Stimulated activated naive CD8-positive, alpha-beta T cell treated with anti-CD3 and anti-CD28 coated beads, Interleukin-15, amount 100 ng/mL, for 72 hours (primary cell): ENCODE measurements at places on chromosomes 1 and 21.
A peak's percentile ranks its signal among the peaks of the same experiment; 100 is the strongest.

- DNase-seq: no peak
Measured at GRCh38 chr1:14782741-14783591, 184.5 kb downstream of the KAZN start.

DNA sequence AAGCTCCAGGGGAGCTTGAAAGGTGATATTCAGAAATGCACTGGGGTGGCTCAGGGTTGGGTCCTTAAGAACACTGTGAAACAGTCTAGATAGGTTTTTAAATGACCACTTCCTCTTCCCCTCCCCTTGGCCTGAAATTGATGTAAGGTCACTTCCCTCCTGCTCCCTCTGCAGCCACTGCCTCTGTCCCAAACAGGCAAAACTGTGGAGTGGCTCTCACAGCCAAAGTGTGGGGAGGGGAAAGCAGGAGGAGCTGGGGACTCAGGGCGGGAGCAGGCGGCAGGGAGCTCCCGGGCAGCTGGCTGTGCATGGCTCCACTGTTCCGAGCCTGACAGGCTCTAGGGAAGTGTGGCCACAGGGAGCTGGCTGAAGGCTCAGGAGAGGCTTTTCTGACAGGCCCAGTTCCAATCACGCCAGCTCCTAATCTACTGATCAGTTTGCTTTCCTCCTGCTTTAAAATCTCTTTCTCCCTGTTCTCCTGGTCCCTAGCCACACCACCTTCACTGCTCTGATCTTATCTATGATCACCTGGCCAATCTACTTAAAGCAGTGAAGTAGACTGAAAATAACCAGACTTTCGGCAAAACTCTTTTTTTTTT lies 5.1 kb upstream of the CSRP1 start:
- DNase-seq: no peak

GRCh38 chr1:95366498-95366897 lies 132.5 kb downstream of the RWDD3 start:
- no peak for DNase-seq

- no peak for DNase-seq
Measured at GRCh38 chr1:226666692-226667091, 72.4 kb downstream of the ITPKB start.

DNA sequence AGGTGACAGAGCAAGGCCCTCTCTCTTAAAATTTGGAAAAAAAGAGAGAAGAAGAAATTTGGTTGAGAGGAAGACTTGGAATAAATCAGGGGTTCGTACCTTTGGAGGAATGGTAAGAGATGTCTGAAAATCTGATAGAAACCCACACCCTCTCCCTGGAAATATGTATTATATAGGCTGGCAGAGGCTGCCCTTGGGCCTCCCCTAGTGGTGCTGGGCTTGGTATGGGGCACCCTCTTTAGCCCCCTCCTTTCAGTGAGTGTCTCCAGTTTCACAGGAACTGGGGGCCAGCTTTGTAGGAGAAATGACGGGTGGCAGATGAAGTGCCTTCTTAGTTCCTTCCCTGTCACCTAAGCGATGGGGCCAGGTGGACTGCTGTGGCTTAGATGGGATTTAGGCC lies 82.9 kb upstream of the SLC2A1 start:
- DNase-seq: no peak

GRCh38 chr1:25145775-25146393 lies 86.4 kb downstream of the SYF2 start:
- no peak for DNase-seq

DNA sequence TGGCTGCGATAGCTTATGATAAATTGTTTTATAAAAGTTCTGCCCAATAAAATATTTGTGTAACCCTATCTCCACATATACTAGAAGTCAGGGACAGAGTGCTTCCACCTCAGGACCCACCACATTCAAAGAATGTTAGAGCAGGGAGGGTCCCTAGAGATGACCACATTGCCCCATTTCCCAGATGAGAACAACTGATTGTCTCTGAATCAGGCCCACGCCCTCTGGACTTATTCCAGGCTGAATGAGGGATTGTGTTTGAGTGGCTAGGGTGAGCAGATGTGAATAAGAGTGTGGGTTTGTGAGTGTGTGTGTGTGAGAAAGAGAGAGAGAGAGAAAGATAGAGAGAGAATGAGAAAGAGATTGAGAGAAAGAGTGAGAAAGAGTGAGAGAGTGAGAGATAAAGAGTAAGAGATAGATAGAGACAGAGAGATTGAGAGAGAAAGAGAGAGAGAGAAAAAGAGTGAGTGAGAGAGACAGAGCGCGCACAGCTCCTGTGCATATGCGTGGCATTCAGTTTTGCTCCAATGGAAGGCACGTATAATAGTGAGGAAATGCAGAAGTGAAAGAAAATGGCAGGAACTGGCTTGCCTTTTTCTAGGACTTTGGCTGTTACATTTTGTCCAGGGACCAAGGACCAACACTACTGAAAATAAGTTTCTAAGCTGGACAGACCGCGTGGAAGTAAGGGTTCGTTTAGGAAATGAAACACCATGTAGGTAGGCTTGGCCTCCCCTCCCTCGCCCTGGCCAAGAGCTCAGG lies 94.1 kb downstream of the ABCA4 start:
- DNase-seq: no peak

GRCh38 chr1:212610575-212610967 lies 2.0 kb downstream of the ATF3 start:
- no peak for DNase-seq

DNA sequence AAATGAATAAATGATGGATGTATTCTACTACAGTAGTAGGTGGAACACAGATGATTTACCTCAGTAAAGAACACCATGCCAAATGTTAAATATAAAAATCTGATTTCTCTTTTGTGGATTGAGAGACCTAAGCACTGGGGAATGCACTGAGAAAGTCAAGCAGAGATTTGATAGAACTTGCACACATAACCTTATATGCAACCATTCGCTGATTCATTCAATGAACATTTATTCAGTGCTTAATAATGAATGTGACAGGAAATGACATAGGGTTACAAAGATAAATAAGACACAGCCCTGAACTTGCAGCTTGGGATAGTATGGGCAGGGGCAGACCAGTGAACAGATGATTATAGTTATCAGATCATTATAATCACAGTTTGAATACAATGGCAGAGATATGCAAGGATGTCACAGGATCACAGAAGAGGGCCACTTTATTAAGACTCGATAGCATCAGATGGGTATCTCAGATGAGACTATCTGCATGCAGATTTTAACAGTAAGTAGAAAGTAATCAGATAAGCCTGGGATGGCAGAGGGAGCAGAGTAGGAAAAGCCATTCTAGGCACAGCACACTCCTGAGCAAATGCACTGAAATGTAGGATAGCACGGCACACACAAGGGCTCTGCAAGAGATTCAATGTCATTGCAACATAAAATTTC lies 169.4 kb downstream of the ASTN1 start:
- DNase-seq: no peak

GRCh38 chr1:51328279-51328678 lies 2.1 kb downstream of the TTC39A start:
- no peak for DNase-seq

DNA sequence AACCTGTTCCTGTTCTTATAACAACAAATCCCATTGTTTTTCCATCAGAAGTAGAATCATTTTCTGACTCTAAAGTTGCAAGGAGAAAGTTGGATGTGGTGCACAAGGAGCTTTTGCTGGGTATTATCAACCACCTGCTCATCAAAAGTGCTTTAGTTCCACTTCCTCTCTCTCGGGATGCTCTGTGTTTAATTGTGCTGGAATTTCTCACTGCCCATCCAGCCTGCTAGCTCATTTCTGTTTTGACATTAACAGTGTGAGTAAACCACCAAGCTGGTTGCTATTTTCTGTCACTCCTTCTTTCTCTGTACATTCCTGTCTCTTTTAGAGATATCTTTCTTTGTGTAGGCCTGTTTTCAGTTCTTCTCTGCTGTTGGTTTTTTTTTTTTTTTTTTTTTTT lies 6.0 kb downstream of the KDM4A start:
- no peak for DNase-seq

DNA sequence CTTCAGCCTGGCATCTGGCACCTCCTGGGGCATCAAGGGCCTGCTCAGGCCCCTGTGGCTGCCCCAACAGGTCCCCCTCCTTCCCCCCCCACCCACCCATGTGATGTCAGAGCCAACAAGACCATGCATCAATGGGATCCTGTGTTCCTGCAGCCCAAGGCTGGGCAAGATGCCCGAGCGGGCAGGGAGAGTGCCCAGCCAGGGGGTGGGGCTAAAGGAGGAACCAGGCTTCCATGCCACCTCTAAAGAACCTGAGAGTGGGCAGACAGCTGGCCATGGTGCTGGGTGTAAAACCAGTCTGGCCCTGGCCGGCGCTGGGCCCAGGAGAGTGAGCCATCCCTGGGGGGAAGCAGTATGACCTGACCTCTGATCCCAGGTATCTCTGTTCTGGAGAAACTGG lies 7.6 kb downstream of the COL16A1 start:
- DNase-seq: no peak

GRCh38 chr21:29075706-29076466 lies 2.4 kb upstream of the CCT8 start:
- DNase-seq: no peak

GRCh38 chr1:46197964-46198811 lies at the start of gene POMGNT1:
TSS of gene POMGNT1 (minus strand) at chr1:46198434. CDS start at chr1:46197821, 613 bp downstream.
- peak; percentile 85 for DNase-seq

DNA sequence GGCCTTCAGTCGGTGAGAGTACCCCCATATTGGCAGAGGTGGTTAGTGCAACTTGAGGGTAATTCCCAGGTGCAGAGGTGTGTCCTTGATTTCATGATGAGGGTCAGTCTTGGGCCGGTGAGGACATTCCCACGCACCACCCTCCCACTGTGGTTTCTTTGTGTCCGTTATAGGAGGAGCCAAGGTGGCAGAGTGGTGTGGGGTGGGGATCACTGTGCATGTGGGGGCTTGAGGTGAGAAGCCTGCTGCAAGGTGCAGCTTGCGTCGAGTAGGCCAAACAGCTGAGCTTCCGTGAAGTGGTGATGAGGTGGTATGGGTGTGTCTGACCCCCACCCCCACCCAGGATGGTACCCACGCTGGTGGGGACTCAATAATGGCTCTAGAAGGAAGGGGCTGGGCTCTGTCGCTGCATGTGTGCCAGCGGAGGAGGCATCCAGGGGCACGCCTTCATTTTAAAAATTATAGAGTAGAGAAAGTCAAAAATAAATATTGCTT lies 6.2 kb downstream of the PTPRF start:
- no peak for DNase-seq

DNA sequence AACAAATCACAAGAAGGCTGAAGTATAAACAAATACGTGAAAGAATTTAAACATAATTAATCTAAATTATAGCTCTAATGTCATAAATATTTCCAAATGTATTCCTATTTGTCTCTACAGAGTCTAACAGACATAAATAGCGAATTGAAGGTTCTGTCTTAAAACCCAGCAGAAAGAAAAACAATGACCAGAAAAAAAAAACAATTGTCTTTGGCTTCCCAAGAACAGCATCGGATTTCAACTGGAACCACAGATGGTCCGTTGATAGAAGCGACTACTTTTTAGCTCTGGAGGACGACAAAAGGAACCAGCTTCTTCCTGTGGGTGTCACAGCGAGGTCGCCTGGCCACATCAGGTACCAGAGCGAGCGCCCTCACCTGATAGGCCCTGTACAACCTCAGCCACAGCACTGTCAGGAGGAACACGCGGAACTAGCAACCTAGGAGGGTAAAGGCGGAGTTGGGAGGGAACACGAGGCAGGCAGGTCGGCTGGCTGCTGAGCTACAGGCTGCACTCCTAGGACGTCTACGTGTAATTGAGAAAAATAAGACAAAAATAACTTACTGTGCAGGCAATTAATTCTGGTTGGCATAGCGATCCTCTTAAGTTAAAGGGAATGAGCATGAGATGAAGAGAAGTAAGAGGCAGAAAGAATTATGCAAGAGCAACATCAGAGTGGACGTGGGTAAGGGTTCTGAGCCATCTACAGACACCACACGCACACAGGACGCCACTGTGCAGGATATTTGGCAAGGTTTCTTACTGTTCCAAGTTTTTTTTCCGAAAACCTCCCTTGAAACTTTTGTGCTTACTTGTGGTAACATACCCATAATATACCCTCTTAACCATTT lies 16.7 kb upstream of the PRDM15 start:
- DNase-seq: peak; percentile 68

DNA sequence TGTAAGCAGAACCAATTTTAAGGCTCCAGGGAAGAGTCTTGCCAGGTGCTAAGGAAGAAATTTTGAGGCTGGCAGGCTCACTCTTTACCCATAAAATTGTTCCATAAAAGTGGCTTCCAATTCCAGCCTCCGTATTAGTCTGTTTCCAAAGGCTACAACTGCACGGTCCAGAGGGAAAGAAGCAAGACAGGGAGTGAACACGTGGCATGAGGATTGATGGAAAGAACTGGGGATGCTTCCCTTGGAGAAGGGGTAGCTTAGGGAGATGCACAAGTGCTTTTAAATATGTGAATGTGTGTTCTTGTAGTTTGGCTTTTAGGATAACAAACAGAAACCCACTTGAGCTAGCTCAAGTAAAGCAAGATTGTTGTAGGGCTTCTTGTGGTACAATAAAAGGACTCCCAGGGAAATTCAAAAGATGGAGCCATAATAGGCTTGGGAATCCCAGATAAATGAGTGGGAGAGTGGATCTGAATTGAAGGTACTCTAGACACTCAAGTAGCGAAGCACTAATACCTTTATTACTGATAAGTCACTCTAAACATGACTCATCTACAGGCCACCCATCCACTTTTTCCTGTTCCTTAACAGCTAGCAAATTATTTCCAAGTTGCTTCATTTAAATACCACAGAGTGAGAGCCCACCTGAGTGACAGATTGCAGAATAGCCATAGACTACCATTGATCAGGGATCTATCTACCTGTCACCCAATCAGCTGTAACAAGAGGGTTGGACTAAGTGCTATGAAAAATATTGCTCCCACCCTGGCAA lies 34.8 kb upstream of the NPL start:
- no peak for DNase-seq

DNA sequence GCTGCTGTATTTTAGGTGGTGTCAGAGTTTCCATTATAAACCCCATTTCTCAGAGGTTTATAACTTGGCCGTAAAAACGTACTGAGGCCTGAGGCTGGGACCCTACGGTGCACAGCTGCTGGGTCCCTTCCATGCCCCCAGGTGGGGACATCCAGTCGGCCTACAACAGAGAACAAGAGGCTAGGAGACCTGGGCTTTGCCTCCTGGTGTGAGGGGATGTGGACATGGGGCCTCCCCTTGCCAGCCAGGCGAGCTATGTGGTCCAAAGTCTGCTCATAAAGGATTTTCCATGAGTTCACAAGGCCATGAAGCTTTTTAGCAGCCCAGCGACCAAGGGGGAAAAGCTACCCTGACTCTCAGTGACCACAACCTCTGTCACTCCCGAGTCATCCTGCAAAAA lies 261.5 kb upstream of the VAMP3 start:
- no peak for DNase-seq

DNA sequence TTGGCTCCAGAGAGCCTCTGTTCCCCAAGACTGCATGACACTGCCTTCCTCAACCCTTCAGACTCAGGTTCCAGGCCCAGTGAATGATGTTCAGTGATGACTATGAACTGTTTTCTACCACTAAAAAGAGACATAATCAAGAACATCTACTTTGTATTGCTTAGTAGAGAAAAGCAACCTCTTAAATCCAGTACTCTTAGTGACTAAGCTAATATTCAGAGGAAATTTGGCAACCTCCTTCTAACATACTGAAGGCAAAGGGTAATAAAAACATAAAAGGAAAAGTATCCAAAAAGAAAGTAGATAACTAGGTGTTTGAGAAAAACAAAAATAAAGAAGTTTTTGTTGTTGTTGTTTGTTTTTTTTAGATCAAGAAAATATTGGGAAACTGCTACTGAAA lies 153.3 kb upstream of the RUNX1 start:
- DNase-seq: no peak

GRCh38 chr1:31715087-31715872 lies 11.5 kb upstream of the COL16A1 start:
- DNase-seq: peak; percentile 45
